ENCODE measurements at places on chromosomes 4 and X.

- DNase-seq: no peak
Observed at GRCh38 chrX:3526731-3527130, 180.3 kb upstream of the MXRA5 start.

DNA sequence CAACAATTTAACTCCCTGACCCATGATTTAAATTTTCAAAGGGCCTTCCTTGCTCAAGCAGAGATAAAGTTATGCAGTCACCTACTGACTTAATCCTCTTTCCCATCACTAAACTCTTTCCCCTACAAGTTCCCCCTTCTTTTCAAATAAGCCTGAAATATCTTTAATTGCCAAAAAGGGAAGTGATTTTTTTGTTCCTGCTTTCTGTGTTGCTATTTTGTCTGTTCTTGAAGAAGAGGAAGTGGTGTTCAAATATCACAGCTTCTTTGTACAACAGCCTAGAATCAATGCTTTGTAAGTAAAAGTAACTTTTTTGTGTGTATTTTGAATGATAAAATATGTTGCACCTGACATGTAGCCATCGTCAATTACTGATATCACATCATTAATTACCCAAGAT is 595.9 kb downstream of the CENPC start:
- no peak for DNase-seq

- DNase-seq: no peak
Observed at GRCh38 chrX:129511689-129512088, 11.6 kb downstream of the SMARCA1 start.

GRCh38 chr4:40196724-40197281 is at the start of gene RHOH:
RHOH (plus strand) TSS chr4:40197031; CDS start chr4:40243387, 46,356 bp downstream.
- peak; percentile 73 for DNase-seq

DNA sequence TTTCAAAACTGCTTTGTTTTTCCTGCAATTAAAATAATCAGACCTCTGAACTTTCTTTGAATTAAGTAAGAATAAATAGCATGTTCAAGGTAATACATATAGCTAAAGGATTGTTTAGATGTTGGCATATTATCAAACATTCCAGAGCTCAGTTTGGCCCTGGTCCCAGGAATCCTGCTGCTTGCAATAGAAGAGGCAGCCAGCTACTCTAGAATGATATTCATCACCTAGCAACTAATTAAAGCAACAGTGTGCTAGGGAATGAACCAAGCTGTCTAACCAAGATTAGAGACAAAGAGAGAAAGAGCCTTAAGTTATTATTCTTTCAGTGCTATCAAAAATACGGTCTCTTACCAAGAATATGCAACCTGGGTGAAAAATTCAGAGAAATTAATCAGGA is 460.9 kb downstream of the GABRG1 start:
- DNase-seq: no peak

Measured in activated naive CD8-positive, alpha-beta T cell treated with anti-CD3 and anti-CD28 coated beads, Interleukin-2, amount 10 ng/mL, durations not matched to agents 7 days and 5 days (primary cell).